ENCODE measurements at places on chromosomes 6 and 20.

DNA sequence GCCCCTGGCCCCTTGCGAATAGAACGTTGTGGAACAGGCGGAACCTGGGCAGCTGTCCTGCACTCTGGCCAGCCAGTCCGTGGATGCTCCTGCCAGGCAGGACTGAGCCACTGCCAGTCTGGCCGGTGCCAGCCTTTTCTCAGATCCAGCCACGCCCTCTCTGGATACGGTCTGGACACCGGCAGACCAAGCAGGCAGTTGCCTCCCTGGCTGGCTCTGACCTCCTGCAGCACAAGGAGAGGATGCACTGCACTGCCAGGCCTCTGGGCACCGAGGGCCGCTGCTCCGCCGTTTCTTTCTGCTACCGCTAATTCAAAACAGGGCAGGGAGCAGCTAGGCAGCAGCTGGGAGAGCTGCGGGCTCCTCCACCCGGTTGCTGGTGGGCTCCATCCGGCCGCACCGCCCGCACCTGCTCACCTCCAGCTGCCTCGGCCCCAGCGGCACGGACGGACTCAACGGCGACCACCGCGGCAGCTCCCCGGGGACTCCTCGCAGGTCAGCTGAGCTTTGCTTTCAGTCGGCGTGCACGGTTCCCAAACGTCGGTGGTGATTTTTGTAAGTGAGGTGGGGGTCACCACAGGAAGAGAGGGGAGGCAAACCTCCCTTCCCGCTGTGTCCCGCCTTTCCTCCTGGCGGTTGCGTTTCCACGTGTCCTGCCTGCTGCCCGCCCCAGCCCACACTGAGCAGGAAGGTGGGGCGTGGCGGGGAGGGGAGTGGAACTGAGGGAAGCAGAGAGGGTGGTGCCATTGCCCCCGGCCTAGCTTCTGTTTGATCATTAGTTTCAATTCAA is 30.3 kb upstream of the AFDN start:
- DNase-seq, result no peak

- no peak for DNase-seq
Measured at GRCh38 chr6:108966855-108967755, 118.9 kb downstream of the ARMC2 start.

DNA sequence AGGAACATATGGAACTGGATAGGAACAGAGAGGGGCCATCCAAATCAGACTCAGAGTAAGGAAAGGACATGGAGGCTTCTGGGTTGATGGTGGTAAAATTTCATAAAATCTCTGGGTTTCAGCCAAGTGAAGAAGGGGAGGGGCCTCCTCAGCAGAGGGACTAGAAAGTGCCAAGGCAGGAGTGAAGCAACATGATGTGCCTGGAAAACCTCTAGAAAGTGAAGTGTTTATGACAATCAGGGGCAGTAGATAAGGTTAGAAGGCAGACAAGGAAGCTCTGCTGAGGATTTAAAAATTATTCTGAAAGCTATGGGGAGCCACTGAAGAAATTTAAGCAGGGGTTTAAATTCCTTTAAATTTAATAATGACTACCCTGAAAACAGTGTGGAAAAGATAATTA is 126.0 kb upstream of the TENT5A start:
- no peak for DNase-seq

DNA sequence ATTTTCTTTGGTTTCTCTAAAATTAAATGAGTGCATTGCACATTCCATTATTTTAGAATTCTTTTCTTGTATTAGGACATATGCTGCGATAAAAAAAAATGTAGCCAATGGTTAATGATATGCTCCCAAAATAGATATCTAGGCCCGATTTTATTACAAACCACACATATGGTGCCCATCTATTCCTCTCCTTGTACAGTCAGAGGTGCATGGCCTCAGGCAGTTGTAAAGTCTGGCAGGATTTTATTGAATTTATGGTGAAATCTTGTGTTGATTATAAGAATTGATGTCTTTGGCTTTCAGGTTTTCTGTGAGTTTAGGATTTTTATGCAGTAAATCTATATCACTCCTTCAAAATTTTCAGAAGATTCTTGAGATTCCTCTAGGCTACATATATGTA is 192.2 kb downstream of the RFPL4B start:
- DNase-seq, result no peak

DNA sequence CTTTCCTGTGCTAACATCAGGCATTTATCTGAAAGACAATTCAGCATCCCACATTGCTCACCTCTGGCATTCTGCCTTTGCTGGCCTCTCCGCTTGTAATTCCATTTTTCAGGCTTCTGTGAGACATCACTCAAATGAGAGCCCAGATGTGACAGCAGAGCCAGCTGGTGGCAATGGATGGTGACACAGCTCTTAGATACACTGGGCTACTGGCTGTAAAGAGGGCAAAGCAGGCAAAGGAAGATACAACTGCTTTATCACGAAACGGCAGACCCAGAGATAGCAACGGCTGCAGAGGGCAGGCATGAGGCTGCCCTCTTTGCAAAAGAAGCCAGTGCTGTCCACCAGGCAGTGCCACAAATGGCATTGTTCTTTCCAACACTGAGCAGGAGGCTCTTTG is 329.8 kb downstream of the KIF16B start:
- no peak for DNase-seq

- DNase-seq, result no peak
Measured at GRCh38 chr6:79188885-79189480, 45.5 kb downstream of the HMGN3 start.
